ENCODE measurements at places on chromosomes 7 and 10.

DNA sequence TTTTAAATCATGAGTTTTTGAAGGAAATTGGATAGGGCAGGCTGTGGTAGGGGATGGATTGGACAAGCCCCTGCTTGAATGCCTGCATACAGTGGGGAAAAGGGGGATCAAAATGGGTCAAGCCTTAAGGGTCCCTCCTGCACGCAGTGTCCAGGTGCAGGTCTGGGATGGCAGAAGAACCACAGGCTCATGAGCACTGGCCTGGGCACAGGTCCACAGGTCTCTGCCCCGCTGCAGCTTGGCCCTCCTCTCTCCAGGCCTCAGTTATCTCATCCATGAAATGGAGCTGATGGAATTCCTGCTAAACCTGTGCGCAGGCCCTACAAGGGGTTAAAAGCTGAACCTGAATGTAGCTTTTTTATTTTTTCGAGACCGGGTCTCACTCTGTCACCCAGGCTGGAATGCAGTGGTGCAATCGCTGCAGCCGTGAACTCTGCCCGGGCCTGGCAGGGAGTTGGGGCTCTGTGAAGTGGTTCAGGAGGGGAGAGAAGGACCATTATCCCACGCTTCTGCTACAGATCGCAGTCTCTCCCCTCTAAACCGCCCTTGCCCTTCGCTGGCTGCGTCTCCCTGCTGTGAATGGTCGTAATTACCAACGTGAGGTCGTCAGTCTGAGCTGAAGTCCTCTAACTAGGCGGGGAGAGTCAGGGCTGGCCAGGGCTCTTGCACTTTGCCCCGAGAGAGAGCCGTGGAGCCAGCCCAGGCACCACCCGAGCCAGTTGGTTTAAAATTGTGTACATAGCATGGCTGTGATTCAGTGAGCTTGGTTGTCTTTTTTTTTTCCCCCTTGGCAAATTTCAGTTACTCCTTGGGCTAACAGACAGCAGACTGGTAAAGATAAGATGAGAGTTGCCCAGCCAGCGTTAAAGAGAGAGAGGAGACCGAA is 77.5 kb upstream of the GTF2I start:
- DNase-seq, result no peak

DNA sequence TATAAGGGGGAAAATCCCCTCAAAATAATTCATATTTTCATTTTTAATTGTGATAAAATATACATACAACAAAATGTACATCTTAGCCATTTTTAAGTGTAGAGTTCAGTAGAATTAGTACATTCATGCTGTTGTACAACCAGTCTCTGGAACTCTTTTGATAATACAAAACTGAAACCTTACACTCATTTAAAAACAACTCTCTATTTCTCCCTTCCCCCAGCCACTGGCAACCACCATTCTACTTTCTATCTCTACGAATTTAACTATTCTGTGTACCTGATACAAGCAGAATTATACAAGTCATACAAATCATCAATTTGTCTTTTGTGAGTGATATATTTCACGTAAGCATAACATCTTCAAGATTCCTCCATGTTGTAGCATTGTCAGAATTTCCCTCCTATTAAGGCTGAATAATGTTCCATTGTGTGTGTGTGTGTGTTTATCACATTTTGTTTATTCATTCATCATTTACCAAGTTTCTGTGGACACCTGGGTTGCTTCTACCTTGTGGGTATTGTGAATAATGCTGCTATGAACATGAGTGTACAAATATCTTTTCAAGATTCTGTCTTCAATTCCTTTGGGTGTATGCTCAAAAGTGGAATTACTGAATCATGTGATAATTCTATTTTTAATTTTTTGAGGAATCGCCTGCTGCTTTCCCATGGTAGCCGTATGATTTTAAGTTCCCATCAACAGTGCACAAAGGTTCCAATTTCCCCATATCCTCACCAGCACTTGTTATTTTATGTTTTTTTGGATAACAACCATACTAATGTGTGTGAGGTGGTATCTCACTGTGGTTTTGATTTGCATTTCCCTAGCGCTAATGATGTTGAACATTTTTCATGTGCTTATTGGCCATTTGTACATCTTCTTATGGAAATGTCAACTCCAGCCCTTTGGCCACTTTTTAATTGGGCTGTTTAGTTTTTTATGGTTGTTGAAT is 4.7 kb upstream of the EBLN1 start:
- DNase-seq, result no peak

- DNase-seq, result no peak
Measured at GRCh38 chr7:111510584-111511378, 51.5 kb downstream of the IMMP2L start.

- DNase-seq, result no peak
Measured at GRCh38 chr10:47452495-47453140, 31.3 kb downstream of the ANXA8 start.

DNA sequence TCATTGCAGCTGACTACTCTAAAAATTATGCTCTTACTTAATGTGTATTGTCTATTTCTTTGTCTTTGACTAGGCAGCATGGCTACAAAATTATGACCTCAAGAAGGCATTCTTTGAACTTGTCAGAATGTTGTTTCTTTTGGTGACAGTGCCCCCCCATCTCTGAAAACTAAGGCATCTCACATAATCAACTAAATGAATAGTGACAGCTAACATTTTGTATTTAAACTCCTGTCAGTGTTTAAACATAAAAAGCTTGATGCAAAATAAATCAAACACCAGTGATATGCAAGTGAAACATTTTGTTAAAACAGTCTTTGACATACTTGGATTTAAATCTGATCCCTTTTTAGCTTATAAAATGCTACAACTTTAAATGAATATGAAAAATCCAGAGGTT is 233.5 kb downstream of the FOXP2 start:
- no peak for DNase-seq

- DNase-seq, result no peak
Measured at GRCh38 chr10:122282253-122282671, 11.2 kb downstream of the BTBD16 start.

DNA sequence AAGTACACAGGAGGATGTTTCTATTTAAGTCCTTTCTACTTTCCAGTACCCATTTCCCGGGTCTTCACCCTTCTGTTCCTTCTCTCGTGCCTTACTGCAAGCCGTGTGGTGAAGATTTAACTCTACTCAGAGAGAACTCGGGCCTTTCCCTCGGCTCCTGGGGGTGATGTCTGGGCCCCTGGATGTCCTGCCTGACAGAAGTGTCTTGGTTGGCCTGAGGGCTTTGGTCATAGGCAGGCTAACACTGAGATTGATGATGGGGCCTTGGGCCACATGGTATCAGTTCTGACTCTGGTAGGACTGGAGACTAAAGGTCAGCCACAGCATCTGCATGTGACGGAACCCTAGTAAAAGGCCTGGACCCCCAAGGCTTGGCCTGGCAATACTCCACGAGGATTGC is 80.4 kb downstream of the CHST15 start:
- no peak for DNase-seq

- DNase-seq, result no peak
Measured at GRCh38 chr7:155071916-155072571, 1.9 kb downstream of the HTR5A start.

- DNase-seq, result no peak
Measured at GRCh38 chr10:108639010-108639409, 1284.3 kb downstream of the XPNPEP1 start.

- DNase-seq, result no peak
Measured at GRCh38 chr10:80520661-80521470, 16.8 kb upstream of the SH2D4B start.

GRCh38 chr7:31705377-31705776 is 18.4 kb downstream of the PPP1R17 start:
- no peak for DNase-seq

- DNase-seq, result peak; percentile 82
Measured at GRCh38 chr7:107960272-107960671, 42.7 kb downstream of the LAMB1 start.

DNA sequence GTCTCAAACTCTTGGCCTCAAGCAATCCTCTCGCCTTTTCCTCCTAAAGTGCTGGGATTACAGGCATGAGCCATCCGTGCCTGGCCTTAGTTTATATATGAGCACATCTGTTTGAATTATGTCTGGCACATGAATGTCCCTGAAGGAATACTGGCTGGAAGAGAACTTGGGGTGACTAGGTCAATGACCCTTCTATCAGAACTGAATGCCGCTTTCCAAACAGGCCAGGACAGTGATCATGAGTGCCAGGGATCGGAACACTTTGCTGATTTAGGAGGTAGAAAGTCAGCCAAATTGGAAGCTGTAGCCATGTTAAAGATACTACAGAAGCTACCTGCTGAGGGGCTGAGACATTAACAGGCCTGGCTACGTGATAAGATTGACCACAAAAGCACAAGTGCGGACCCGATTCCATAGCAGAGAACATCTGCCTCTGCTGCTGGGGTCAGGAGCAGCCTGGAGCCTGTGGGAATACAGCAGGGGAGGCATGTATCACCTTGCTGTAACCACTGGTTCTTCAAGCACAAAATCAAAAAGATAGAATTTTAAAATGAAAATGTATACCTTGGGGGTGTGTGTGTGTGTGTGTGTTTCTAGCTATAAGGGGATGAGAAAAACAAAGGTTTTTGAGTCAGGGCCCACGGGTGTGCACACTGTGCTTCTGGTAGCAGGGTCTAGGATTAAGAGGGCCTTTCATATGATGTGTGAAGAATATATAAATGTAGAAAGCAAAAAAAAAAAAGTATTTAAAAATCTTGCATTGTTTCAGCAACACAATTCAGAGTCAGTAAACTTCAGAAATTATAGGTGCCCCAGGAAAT is 293.7 kb downstream of the BBS9 start:
- DNase-seq, result no peak

- no peak for DNase-seq
Measured at GRCh38 chr7:95545673-95546072, 50.6 kb downstream of the PDK4 start.

- DNase-seq, result no peak
Measured at GRCh38 chr10:96967847-96968246, 135.7 kb downstream of the LCOR start.

GRCh38 chr10:34627331-34627730 is 187.8 kb downstream of the PARD3 start:
- no peak for DNase-seq

DNA sequence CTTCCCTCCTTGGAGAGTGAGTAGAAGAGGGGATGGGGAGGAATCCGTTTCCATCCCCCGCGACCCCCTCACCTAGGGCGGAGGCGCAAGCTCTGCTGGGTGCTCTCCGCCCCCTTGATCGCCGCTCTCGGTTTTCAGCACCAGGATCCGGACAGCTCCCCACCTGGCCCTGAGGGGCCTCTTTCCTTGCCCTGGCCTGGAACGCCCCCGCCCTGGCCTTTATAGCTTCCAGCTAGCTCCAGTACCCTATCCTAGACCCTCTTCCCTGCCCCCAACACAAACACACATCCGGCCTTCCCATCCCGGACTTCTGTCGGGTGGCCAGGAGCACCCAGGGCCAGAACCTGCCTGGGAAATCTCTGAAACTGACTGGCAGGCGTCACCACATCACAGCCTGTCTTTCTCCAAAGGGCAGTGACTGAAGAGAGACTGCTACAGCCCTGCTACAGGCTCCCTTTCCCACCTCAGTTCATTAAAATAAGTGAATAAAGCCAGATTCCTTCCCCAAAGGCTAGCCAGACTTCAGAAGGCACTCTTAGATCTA is 72.3 kb upstream of the LEP start:
- DNase-seq, result no peak

DNA sequence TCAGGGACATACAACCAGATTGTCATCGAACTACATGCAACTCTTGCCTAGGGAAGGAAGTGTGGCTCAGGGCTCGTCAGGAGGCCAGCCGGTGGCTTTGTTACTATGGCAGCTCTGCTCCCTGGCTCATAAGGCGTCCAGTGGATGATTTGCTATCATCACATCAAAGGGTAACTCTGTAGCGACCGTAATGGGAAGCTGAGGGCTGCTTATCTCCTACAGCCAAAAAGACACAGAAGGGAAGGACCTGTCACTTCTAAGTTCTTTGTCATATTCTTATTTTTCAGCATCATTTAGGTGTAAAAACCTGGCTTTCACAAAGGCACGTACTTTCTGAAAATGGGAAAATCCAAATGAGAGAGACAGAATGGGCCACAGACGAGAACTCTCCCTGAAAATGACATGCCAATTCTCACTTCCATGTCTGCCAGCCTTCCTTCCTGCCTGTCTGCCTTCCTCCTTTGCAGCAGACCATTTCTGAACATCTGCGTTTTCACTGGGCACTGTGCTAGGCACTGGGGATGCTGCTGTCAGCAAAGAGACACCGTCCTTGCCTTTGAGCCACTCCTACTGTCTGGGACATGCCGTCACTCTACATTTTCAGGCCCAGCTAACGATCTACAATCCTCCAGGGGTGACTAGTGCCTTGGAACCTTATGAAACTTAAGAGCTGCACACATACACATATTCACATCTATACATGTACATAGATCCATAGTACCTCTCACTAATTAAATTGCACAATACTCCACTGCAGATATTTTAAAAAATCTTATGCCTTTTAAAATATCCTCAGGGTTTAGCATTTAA is 26.9 kb downstream of the ENKUR start:
- no peak for DNase-seq

- DNase-seq, result no peak
Measured at GRCh38 chr10:46523119-46523961, 33.1 kb downstream of the GPRIN2 start.

- DNase-seq, result no peak
Measured at GRCh38 chr7:102849079-102849478, 63.7 kb upstream of the LRRC17 start.

Data from NCI-H1694 (cell line).